T1000 (cell line): ENCODE measurements at places on chromosomes 5 and 9.

DNA sequence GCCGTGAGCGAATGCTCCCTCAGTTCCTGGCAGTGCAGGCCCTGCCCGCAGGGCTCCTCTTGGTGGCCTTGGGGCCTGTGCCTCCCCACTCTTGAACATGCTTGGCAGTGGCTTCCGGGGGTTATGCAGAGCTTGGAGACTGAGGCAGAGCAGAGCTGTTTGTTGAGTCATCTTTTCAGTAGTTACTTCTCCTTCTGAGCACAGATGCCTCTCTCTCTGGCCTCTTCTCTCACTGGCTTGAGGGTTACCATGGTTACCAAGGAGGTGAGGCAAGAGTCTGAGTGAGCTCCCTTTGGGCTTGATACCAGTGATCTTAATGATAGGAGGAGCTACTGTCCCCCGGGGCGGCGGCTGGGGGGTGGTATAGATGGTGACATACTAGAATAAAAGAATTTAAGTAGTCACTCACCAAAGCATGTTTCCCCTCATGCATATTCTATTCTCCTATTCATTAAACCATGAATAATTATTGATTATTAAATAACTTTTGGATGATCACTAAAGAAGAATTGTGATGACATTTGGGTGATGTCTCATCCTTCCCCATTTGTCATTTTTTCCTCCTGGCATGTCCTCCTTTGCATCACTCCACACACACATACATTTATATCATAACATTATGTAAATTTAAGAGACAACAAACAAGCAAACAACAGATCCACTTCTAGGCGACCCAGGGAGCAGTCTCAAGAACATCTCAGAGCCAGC is 111.1 kb downstream of the ARHGAP26 start:
- DNase-seq = no peak

DNA sequence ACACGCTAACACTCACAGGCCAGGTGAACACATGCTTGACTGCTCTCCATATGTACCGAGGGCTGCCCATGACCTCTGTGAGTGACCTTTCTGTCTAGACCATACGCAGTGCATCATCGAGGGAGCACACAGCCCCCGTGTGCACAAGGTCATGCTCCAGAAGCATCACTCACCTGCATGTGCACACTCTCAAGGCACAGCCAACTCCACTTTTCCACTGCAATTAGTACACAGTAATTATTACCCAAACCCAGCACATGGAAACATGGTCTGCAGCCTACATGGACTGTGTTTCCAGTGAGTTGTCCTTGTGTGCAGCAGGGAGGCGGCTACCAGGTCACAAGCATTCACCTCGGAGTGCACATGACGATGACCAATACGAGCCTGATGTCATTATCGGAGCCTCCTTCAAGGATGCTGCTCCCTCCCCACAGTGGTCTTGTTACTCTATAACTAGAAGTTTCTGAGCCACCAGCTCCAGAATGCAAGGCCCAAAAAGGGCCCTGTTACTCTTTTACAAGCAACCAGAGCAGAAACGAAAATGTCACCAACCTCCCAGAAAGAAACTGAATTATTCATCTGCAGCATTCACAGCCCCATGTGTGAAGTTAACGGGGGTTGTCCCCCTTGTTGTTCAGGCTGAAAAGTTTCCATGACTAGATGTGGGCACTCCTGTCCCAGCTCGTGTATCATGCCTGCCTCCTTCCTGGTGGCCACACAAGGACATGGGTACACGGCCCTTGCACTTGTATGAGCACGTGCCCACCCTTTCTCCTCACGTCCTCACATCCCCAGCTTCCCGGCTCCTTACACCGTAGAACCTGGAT is 31.2 kb downstream of the SEMA4D start:
- DNase-seq = no peak

- no peak for DNase-seq
Observed at GRCh38 chr5:6088706-6089105, 289.6 kb downstream of the MED10 start.

- no peak for DNase-seq
Observed at GRCh38 chr9:137130176-137130755, 8.7 kb upstream of the GRIN1 start.

DNA sequence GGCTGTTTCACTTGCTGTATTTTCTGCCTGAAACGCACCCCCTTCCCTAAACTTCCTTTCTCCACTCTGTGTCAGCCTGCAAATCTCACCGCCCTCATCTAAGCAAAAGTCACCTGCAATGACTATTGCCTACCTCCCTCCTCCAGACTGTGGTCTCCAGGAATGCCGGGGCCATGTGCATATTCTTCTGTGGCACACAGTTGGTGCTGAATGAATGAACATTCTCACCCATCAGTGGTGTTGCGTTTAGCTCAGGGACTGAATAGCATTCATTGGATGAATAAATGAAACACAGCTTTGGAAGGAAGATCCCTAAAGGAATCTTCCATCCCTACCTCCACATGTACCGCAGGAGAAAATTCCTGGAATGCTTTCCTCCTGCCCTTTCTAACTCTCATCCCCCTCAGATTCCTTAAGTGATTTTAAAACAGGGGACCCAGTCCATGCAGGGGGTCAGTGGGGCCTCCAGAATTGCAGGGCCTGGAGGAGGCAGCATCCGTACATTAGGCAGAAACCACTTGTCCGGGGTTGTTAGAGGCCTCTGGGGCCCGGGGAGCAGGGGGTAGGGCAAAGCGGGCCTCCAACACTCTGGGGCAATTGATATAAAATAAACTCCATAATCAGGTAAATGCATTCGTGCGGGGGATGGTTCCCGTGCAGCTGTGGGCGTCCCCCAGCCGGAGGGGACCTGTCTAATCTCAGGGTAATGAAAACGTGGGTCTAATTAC is 28.3 kb upstream of the PTGS1 start:
- DNase-seq = no peak

DNA sequence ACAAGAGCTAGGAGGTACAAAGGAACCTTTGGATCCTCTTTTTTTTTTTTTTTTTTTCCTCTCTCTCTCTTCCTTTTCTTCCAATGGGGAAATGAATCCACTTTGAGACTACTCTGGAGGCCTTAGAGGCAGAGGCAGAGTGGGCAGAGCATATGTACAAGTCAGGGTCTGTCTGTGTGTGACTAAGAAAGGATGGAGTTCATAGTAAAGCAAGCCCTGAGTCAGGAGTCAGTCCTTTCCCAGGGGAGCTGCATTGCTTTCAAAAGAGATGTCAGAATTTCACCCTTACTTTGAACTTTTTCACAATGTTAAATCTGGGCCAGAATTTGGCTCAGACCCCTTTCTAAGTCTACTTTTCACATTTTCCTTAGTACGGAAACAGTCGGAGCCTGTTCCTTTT is 792.4 kb upstream of the C9orf72 start:
- no peak for DNase-seq

DNA sequence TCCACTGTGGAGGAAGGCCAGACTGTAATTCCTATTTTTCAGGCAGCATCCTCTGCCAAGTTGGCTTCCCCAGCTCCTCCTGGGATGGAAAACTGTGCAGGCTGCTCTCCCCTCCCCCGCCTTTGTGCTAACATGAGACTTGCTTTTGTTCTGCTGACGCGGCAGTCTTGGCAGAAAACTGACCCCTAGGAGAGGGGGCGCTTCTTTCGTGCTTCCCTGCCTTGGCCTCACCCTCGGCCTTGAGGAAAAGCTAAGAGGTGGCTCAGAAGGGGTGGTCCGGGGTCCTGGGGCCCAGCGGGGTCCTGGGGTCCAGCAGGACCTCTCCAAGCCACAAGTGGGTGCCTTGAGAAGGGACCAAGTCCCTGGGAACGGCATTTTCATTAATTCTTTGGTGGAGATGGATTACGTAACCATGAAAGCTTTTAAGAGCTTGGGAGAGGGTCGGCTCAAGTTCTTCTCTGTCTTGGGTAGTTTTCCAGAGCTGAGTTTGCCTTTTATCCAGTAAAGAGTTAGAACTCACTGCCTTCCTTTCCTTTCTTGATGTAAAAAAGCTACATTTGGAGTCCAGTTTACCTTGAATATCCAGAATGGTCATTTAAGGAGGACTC is 51.0 kb downstream of the SH3PXD2B start:
- no peak for DNase-seq
